WTC11 (cell line): ENCODE measurements at places on chromosomes 12 and 14.

DNA sequence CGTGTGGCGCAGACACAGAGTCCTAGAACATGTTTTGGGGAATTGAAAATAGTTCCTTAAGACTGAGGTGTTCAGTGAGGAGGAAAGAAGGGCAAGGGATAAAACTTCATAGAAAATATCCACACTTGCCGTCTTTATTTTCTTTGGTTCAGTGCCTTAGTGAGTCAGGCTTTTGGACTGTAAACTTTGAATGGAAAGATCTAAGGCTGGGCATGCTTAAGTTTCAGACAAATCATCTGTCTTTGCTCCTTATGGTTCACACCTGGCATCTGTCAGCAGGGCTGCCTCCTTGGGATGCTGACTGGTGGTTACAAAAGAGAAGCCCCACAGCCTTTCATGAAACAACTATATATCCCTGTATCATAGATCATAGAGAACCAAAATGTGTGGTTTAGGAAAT lies 136.3 kb upstream of the PRICKLE1 start:
- no peak for DNase-seq

- DNase-seq, result no peak
Observed at GRCh38 chr14:45251912-45252311, 1.1 kb downstream of the MIS18BP1 start.

DNA sequence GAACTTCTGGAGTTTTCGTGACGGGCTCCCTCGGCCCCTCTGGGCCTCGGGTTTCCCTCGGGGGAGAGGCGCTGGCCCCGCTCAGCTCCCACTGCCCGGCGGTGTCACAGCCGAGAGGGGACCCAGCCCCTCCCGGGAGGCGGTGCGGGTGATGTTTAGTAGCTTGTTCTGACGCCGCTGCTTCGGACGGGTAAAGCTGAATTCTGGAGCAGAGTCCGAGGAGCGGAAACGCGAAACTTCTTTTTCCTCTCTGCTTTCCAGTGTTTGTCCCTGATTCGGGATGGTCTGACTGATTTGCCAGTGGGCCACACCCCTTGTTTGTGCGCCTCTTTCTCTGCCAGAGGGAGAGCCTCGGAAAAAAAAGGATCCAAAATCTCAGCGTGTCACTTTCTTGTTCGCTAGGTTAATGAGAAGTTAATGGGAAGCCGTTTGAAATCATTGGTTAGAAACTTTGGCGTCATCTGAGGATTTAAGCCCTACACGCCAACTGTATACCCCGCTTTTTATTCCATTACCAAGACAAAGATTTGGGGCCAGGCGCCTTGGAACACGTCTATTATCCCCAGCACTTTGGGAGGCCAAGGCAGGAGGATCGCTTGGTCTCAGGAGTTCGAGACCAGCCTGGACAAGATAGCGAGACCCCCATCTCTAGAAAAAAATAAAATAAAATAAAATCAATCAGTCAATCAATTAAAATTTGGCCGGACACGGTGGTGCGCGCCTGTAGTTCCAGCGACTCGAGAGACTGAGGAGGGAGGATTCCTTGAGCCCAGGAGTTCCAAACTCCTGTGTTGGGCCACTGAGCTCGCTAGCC lies 756 bp downstream of the TULP3 start:
- DNase-seq, result peak; percentile 54

DNA sequence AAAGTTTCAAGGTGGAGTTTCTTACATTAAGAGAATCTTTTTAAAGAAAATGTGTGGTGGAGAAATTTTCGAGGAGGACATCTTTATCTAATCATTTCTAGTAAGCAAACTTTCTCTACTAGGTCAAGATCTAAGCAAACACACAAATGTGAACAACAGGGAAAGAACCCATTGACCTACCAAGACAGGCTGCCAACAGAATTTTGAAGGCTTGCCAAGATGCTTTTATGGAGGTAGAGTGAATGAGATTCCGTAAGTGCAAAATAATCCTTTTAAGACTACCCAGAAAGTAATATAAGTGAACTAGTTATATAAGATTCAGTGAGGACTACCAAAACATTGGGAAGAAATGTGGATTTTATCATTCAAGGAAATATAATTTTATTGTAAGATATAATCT lies 357.1 kb upstream of the PDE3A start:
- DNase-seq, result no peak

DNA sequence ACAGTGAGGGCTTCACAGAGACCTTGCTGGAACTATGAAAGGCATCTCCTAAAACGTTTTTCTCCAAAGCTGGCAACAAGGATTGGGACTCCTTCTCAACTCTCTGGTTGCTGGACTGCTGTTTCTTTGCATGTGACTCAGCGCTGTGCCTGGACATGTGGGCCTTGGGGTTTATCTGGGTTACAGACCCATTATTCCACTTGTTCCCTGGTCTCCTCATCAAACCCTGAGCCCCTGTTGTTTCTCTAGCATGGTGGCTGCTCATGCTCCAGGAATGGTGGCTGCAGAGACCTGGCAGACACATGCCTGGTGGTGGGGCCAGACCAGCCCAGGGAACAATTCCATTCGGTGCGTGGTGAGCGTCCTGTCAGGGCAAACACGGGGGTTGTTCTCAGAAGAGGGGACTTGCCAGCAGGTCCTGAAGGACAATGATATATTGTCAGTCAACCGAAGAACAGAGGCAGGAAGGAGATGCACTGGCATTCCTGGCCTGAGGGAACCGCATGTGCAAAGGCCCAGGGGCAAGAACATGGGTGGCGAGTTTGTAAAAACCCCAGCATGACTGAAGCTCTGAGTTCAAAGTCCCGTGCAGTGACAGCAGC lies 320.1 kb upstream of the RTL1 start:
- DNase-seq, result no peak

GRCh38 chr14:73903028-73903427 lies 16.4 kb downstream of the ZNF410 start:
- no peak for DNase-seq

DNA sequence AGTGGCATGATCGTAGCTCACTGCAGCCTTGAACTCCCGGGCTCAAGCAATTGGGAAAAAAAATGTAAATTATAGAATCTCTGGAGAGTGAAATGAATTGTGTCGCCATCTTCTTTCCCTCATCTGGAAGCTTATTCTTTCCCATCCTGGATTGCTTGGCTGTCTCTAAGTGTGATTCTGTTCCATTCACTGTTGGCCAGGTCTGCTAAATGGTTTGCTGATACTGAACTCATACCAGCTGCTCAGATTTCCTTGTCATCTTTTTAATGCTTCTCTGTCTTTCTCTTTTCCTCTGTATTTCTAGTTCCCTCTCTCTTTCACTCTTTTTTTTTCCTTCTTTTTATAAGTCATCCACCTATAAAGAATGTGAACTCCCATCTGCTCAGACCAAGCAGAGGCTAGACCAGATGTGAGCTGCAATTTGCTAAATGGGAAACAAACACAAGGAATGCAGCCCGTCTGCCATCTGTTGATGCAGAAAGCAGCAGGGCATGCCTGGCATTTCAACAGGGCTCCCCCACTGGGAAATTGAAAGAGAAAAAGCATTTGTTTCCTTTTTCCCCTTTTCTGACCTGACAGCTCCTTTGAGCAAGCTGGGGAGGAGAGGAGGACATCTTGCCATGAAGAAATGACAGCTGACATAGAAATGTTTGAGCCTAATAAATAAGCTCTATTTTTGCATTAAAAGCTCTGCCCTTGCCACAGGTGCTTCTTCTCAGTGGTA lies 1823.6 kb upstream of the FLRT2 start:
- DNase-seq, result peak; percentile 68

GRCh38 chr12:5902736-5903135 lies 42.3 kb downstream of the ANO2 start:
- no peak for DNase-seq

DNA sequence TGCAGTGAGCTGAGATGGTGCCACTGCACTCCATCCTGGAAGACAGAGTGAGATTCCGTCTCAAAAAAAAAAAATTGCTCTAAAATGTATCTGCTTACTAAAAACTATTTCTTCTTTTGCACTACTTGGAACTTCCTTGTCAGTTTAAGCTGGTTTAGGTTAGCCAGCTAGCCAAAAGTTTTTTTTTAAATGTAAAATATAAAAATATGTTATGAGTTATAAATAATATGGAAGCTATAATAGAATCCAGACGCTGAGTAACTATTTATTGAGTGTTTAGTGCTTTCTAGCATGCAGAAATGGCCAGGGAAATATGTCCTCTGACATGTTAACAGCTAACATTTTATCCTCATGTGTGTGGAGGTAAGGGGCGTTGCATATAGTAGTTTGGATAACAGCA lies 85.6 kb downstream of the PLEKHA5 start:
- DNase-seq, result no peak
